ENCODE measurements at places on chromosomes 3 and 15.

- DNase-seq, result no peak
These were observed 43.3 kb downstream of the RASGRP1 start for GRCh38 chr15:38521316-38521715.

DNA sequence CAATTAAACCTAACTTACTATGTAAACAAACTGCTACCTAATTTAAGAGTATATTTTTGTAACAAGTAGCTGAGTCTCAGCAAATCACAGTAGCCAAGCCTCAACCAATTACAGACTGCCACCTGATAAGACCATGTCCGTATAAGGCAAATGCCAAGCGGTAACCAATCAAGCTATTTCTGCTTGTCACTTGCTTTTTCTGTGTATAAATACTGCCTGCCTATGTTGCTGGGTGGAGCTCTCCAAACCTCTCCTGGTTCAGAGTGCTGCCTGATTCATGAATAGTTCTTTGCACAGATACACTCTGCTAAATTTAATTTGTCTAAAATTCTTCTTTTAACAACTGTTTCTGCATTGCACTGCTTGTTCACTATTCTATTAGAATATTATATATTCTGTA is 42.6 kb downstream of the ZNF148 start:
- no peak for DNase-seq

DNA sequence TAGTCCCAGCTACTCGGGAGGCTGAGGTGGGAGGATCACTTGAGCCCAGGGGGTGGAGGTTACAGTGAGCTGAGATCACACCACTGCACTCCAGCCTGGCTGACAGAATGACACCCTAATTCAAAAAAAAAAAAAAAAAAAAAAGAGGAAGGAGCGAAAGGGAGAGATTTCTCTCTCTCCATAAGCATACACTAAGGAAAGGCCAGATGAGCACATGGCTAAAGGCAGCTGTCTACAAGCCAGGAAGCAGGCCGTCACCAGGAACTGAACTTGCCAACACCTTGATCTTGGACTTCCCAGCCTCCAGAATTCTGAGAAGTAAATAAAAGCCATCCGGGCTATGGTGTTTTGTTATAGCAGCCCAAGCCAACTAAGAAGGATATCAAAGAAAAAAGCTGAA is 7.5 kb downstream of the SRGAP3 start:
- no peak for DNase-seq

GRCh38 chr15:93520206-93520605 is 431.2 kb upstream of the RGMA start:
- DNase-seq, result no peak

- DNase-seq, result no peak
These were observed 2.9 kb downstream of the SCN5A start for GRCh38 chr3:38646630-38647029.

DNA sequence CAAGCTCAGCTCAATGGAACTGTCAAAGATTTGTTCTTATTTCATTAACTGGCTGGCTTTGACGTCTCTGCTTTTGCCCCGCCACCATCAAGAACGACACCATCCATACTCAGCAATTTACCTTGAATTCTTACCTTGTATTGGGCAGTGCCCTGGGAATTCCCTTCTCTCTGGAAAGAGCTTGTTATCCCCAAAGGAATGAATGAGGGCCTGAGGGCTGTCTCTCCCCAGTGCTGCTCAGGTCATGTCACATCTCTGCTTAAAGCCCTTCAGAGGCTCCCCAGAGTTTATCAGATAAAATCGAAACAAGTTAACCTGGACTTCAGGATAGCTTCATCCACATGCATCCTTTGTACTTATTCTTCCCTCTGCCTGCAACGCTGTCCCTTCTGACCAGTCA is 5.9 kb upstream of the WNT5A start:
- DNase-seq, result no peak

GRCh38 chr3:116314476-116314875 is 130.8 kb downstream of the LSAMP start:
- DNase-seq, result no peak

DNA sequence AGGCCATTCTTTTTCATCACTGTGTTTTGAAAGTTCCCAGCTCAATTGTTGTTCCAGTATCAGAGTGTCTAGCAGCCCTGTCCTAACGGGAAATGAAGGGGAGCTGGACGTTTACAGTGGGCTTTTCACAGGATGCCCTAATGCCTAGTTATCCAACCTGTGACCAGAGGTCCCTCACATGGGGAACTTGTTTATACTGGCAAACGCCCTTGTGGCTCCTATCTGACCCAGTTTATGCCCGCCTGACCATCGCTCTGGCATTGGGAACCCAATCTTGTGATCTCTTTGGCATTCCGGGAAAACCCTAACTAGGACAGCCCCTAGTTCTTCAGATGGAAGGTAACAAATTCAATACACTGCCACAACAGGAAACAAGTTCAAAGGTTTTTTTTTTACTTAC is 14.5 kb upstream of the MYRIP start:
- DNase-seq, result no peak

DNA sequence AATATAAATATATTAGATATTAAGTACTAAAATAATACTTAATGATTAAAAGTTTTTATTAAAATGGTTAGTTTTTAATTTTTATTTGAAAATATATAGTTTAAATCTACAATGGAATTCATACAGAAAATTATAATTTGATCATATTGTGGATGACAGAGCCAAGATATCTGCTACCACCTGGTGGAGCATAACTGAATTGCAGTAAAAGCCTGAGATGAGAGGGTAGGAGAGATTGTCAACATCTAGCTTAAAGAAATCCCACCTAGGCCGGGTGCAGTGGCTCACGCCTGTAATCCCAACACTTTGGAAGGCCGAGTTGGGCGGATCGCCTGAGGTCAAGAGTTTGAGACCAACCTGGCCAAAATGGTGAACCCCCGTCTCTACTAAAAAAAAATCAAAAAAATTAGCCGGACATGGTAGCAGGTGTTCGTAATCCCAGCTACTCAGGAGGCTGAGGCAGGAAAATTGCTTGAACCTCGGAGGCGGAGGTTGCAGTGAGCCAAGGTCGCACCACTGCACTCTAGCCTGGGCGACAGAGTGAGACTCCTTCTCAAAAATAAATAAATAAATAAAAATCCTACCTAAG is 25.1 kb upstream of the CSTA start:
- no peak for DNase-seq

- DNase-seq, result no peak
These were observed 16.8 kb upstream of the CCNDBP1 start for GRCh38 chr15:43168192-43169107.

GRCh38 chr3:117557464-117558090 is 848.0 kb downstream of the TUSC7 start:
- DNase-seq, result no peak

GRCh38 chr15:73894133-73894814 is 20.9 kb downstream of the TBC1D21 start:
- DNase-seq, result no peak

DNA sequence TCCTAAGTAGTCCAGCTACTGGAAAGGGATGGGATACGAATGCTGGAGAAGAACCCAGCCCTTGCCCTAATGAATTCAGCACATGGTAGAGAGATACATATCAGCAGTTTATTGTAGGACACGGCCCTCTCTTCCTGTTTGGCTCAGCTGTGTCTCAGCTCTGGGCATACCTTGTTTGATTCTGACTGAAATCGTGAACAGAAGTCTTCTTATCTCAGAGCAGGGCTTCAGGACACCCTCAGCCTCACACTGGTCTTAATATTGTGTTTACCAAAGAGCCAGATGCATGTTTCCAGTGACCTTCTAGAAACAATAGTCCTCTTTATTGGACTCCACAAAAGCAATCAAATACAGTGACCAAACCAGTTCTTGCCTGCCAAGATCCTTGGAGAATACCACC is 54.7 kb downstream of the FAM174B start:
- no peak for DNase-seq

DNA sequence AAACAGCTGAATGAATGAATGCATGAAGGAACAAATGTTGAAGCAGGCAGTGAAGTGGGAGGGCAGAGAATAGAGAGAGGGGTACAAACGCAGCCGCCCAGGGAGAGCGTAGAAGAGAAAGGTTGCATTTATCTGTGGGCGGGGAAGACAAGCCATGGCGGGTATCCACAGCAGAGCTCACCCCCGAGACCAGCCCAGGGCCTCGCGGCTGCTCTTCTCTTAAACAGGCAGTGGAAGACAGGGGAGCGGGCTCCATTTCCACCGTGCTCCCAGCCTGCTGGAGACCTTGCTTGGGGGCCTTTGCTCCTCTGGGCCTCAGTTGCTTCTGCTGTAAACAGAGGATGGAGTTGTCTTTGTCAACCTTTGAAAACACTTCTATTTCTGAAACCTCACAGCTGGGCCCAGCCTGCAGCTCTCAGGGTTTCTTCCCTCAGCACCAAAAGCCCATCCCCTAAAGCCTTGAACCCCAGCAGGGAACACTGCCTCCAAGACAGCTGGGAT is 259.5 kb downstream of the UACA start:
- no peak for DNase-seq

DNA sequence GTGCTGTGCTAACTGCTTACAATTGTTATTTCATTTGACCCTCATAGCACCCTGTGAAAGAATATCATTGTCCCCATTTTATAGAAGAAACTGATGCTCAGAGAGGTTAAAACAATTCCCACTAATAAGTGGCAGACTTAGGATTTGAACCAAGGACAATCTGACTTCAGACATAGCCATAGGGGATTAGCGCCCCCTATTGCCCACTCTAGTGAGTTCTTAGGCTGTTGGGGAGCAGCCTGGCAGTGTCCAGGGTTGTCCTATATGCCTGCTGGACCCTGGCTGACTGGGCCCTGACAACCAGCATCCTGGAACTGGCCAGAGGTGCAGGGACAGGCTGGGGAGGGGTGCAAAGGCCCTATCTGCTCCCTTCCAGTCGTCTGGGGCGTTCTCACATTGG is 15.4 kb downstream of the DPH3 start:
- DNase-seq, result no peak

DNA sequence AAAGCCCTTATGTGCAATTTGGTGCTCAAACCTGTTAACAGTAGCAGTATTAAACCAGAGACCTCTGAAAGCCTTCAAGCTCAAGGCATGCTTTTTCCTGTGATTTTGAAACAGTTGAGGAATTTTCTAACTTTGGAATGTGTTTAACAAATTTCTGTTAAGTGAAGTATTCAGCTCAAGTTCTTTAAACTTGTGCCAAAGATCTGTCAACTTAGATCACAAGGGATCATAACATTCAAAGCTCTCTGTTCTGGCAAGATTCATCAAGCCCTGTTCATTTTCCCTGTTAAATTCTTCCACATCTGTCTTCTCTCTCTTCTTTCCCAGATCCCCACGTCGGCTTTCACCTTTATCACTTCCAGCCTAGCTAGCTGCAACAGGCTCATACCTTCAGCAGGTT is 28.8 kb upstream of the RYK start:
- DNase-seq, result no peak

DNA sequence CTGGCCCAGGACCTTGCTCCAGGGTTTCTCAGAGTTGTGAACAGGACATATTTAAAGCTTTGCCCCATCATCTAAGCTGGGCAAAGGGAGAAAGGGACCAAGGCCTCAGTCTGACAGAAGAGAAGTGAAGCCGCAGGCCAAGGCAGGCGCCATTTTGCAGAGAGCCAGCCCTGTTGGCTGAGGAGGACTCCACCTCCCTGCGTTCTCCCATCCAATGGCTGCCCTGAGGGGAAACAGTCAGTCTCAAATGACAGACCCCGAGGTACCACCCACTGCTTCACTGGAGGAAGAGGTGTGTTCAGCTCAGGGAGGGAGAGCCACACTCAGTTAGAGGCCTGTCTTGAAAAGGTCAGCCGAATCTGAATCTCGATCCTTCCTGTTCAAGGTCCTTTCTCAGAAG is 86.1 kb downstream of the ADAMTS17 start:
- DNase-seq, result no peak

- no peak for DNase-seq
These were observed 433.8 kb upstream of the SUCLG2 start for GRCh38 chr3:68088216-68088615.

DNA sequence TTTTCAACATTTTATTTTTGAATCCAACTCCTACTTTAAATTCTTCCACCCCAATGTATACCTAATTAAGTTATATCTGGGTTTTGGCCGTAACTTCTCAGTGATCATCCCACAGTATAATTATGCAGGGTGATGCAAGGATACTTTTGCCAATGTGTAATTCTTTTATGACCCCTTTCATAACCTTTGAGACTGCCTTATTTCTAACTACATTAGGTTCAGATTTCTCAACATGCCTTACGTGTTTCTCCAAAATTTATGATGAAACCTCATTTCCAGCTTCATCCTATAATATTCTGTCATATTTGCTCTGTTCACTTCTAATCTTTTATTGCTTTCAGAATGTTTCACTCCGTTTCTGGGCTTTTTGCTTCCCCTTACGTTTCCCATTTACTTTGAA is 1229.6 kb upstream of the ALCAM start:
- DNase-seq, result no peak

GRCh38 chr3:171944118-171945016 is 95.0 kb upstream of the FNDC3B start:
- DNase-seq, result no peak

DNA sequence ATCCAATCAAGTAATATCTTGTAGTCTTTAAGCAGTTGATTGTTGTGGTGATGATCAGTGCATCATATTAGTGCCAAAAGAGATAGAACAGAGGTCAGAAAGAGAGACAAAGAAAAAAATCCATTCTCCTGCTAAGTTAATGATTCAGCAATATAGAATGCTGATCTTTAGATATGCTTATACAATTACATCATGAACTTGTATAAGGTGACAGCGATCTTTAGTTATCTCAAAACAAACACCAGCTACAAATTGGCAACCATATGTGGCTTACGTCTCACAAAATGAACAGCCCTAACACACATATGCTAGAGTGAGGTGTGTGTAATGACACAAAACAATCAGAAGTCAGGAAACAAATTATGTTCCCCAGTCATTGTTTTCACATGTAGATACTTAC is 12.5 kb downstream of the LSAMP start:
- no peak for DNase-seq

DNA sequence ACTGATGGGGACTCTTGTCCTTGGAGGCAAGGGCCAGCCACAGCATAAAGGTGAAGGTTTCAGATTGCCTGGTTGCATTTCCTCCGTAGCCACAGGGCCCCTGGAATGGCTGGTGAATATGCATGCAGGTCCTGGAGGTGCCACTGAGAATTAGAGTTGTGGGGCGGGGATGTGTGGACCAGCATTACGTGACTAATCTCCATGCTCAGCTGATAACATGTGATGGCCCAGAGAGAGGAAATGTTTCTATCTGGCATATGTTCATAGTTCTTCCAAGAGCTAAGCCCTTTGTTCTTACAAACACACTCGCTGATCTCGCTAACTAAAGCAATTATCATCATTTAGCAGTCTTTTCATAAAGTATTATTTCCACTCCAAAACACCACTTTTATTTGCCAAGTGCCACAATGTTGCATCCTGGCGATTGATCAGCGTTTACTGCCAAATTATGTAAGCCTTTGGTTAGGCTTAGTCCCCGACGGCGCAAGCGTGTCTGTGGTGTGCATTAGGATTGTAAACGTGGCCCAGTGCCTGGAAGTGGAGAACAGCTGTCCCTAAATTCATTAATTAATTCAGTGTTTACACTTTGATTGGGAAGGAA is 55.9 kb downstream of the CGNL1 start:
- DNase-seq, result no peak

DNA sequence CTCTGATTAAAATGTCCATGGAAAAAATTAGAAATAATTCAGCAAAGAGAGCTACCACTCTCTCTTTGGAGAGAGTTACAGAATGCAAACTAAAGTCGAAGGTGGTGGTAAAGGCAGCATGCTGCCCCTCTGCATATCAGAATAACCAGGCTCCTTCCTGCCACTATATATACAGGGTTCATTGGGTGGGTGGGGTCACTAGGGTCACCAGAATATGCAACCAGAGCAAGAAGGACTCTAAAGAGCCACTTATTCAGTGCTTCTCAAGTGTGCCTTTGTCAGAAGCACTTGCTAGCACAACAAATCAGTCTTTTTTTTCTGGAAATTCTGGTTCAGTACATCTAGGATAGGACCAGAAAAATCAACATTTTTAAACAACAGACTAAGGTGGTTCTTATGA is 70.0 kb downstream of the MTHFS start:
- no peak for DNase-seq

All from stimulated activated CD8-positive, alpha-beta memory T cell treated with anti-CD3 and anti-CD28 coated beads, Interleukin-7, amount 100 ng/mL, for 1 hour (primary cell).